T-cell (primary cell): ENCODE measurements at places on chromosomes 5 and 9. TPM values are rescaled to one million over a fixed set of nuclear protein-coding genes. Genes with fewer than 3 reads are reported as not detected.
A peak's percentile ranks its signal among the peaks of the same experiment; 100 is the strongest.

DNA sequence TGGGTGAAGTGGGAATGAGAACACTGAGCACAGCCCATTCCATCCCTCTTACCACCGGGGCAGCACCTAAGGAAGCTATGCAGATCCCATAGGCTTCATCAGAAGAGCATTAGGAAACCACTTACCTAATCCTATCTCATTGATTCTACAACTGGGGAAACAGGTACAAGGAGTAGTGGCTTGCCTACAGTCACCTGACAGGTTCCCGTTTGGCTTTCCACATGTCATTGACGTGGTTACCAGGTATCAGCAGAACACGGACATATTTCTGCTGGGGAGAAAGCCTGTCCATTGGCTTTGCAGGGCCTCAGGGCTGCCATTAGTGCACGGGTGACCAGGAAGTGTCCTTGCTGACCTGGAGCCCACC lies 11.3 kb downstream of the AFAP1L1 start:
- H3K4me1 ChIP-seq, result no peaks in the 10 kb centered on the region
- no peaks in the 10 kb centered on the region for H3K27me3 ChIP-seq
- no peak overlapping the region for H3K4me3 ChIP-seq
- no peak overlapping the region for H3K27ac ChIP-seq
- no peaks in the 10 kb centered on the region for H3K36me3 ChIP-seq

MRNIP gene
- 112 TPM for total RNA-seq

- DNase-seq, result no peak
- H3K36me3 ChIP-seq, result peaks cover 65% of the 10 kb centered on the region
- H3K27ac ChIP-seq, result no peak overlapping the region
- no peaks in the 10 kb centered on the region for H3K4me1 ChIP-seq
- no peaks in the 10 kb centered on the region for H3K27me3 ChIP-seq
Observed at GRCh38 chr9:6987381-6987780, 229.6 kb downstream of the KDM4C start.

DNA sequence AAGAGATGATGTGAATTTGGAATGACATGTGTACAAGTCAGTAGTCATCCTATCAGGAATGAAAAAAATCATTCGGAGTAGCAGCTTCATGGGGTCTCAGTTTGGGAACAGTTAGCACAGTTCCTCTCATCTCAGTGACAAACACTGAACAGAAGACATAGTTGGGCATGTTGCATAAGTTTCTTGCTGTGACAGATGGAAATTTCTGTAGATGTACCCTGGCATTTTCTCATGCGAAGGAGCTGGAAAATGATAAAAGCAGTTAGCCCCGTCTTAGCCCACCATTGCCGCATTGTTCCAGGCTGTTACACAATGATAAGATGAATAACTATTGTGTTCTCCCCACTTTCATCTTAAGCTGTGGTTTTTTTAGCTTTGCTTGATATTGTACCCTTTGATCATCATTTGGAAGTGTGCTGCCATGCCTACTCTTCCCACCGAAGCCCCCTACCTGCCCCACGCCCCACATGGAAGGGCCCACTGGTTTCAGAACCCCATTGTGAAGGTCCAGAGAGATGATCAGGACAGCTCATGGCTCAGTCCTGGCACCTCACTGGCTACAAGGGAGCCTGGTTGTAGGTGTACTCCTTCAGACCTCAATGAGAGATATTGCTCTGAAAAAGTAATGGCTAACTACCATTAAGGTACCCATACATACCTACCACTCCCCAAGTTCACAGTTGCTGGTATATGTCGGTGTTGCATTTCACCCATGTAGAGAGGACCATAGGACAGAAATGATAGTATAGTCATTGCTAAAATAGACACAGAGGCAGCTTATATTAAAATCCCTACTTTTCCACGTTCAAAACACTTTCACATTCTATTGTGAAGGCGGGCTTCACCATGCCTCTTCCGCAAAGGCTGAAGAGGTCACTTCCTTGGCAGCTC lies 38.8 kb downstream of the SFXN1 start:
- H3K4me1 ChIP-seq, result peaks cover 22% of the 10 kb centered on the region
- H3K27ac ChIP-seq, result peak overlapping the region; percentile 31
- no peak for DNase-seq
- H3K27me3 ChIP-seq, result no peaks in the 10 kb centered on the region

CATSPER3 gene
- total RNA-seq, result not detected

DNA sequence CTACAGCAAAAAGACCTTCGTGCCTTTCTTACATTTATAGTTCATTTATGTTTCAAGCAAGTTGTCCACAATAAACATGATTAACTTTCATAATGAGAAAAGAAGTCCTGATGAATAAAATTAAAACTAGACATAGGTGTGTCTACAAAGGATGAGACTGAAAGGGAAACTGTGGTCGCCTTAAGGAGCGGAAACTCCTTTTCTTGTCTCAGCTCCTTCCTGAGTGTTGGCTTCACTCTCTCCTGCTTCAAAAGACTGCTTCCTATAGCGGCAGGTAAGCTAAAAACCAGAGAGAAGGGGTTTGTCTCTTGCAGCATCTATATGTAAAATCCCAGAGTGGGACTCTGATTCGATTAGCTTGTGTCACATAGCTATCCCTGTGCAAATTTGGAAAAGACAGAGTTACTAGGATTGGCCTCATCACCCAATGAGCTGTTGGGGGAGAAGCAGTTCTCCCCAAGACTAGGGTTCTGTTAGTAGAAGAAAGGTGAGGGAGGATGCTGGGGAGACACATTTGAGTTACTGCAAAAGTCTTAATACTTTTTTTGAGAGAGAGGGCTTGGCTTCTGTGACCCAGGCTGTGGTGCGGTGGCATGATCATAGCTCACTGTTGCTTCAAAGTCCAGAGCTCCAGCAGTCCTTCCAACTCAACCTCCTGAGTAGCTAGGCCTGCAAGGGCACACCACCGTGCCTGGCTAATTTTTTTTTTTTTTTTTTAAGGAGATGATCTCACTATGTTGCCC lies 16.8 kb upstream of the CTSL start:
- no peaks in the 10 kb centered on the region for H3K36me3 ChIP-seq
- H3K4me1 ChIP-seq, result peaks cover 52% of the 10 kb centered on the region
- no peak for DNase-seq
- peaks cover 7% of the 10 kb centered on the region for H3K27me3 ChIP-seq
- H3K27ac ChIP-seq, result peak overlapping the region; percentile 34

PCDHGA10 gene
- 0.30 TPM for total RNA-seq
